Activated CD4-positive, alpha-beta T cell treated with anti-CD3 and anti-CD28 coated beads for 4 hours (primary cell): ENCODE measurements at places on chromosomes 2 and 18.

GRCh38 chr18:45026162-45026561 is 345.5 kb downstream of the SETBP1 start:
- DNase-seq: no peak

- no peak for DNase-seq
Measured at GRCh38 chr2:201715459-201715858, 17.0 kb upstream of the MPP4 start.

GRCh38 chr2:70044290-70045040 is 42.8 kb upstream of the PCBP1 start:
- no peak for DNase-seq

GRCh38 chr2:150174971-150175421 is 312.5 kb downstream of the RND3 start:
- no peak for DNase-seq

- DNase-seq: no peak
Measured at GRCh38 chr18:3916082-3916481, 466.1 kb downstream of the TGIF1 start.

GRCh38 chr2:178512484-178512883 is 32.2 kb downstream of the PLEKHA3 start:
- no peak for DNase-seq

- DNase-seq: no peak
Measured at GRCh38 chr18:36376361-36376760, 78.8 kb downstream of the FHOD3 start.
